NCI-H2171 (cell line): ENCODE measurements at places on chromosomes 16 and 17.

DNA sequence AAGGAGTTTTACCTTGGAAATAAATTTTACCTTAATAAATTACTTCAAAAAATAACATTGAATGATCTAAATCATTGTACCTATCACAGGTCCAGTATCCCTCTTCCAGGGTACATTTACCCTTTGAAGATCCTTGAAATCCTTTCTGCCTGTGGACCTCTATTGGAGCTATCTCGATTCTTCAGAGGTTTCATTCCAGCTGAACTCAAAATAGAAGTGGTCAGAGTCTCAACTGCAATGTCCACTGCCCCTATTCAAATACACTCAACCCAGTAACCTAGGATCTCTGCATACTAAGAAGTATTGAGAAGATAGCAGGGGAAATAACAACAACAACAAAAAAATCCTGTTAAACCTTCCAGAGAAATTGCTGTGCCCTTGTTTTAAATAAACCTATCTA is 9.3 kb downstream of the ABCA5 start:
- DNase-seq: no peak

DNA sequence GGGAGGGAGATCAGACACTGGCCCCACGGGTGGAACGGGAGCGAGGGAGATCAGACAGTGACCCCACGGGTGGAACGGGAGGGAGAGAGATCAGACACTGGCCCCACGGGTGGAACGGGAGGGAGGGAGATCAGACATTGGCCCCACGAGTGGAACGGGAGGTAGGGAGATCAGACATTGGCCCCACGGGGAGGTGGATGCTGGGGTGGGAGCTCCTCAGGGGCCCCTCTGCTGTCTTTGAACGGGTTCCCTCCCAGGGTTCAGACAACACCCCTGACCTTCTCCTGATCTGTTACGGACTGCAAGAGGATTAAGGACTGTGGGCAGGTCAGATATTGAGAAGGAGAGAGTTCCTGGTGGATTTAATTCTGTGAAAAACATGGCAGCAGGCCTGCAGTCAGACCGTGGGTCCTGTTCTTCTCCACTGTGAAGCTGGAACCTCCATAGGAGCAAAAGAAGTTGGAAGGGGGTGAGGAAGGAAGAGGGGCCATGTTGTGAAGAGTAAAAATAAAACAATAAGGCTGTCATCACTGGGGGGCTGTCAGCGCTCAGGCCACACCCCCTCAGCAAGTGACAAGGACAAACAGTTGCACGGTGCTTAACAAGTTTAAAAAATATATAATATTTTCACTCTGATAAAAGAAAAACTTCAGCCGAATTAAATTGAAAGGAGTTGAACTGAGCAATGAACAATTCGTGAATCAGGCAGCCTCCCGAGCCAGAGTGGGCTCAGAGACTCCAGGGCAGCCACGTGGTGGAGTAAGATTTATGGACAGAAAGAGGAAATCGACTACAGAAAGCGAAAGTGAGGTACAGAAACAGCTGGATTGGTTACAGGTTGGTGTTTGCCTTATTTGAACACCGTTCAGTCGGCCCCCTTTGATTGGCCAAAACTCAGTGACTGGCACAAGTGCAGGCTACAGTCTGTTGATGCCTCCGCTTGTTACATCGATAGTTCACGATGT is 348.7 kb upstream of the TNRC6C start:
- DNase-seq: no peak

GRCh38 chr17:7555320-7555948 is 3.1 kb upstream of the TNFSF13 start:
- no peak for DNase-seq

DNA sequence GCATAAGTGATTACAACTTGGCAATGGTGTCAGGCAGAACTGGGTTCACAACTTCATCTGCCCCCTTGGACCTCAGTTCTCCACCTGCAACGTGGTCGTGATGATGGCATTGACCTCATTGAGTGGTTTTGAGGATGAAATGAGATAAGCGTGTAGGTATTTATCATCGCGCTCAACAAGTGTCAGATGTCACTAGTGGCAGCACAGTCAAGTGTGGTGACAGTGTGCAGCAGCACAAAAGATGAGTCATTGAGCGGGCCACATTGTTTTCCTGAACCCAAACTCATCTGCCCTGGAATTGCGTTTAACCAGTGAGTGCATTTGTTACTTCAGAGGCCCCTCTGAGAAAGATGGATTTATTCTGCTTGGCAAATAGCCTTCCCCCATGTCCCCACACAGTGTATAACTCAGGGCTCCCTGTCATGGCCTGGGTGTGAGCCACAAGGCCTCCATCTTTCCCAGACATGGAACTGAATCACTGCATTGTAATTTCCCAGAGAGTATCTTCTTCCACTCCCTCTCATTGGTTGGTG is 20.9 kb downstream of the IRX3 start:
- DNase-seq: no peak

DNA sequence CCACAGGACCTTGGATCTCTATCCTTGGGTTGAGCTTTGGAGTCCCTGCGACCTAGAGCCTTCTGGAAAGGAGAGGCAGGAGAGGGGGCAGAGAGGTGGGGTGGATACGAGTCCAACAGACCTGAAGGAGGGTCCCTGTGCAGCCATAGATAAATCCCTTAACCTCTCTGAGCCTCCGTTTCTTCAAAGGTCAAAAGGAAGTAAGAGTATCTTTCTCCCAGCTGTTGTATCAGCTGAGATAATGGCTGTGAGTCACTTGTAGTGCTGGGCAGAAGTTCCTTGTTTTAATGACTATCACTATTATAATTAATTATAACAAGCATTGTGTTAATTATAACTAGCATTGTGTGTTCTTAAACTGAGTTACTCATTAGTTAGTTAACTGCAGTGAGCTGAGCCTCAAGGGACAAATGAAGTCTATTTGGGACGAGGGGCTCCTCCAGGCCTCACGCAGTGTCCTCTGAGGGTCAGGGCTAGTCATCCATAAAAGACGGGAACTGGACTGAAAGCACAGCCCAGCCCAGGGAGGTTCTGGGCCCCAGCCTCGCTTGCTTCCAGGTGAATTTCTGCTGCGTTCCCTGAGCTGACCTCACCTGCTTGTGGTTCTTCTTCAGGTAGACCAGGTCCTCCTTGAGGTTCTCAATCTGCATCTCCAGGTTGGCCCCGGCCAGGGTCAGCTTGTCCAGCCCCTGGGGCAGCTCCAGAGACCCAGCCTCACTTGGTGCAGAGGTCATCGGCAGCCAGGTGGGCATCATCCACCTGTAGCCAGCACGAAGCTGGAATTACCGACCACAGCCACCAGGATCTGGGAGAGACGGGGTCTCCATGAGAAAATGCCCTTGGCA is 5.7 kb upstream of the KRT17 start:
- DNase-seq: no peak

- peak; percentile 2 for DNase-seq
Observed at GRCh38 chr17:13114601-13115031, 96.8 kb upstream of the ELAC2 start.

GRCh38 chr16:87328846-87329245 is 11.7 kb upstream of the C16orf95 start:
- no peak for DNase-seq
